8988T (cell line): ENCODE measurements at places on chromosomes 5 and 9.

DNA sequence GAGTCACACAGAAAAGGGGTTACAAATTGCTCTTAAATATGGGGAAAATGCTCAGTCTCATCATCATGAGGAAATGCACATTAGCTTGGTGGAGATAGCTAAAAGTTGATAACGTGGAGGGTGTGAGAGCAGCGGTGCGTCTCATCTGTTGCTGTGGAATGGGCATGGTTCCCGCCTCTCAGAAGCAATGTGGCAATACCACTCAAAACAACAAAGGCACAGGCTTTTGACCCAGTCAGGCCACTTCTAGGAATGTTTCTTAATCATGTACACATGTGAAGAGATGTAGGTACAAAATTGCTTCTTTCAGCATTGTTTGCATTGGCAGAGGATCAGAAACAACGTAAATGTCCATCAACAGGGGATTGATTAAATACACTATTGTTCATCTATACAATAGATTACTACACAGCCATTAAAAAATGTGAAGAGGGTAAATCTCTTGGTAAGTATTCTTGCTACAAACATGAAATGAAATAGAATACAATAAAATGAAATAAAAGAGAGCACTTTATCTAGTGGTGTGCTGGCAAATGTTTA is 212.6 kb upstream of the MSX2 start:
- no peak for DNase-seq

GRCh38 chr9:20663133-20663532 is 20.9 kb upstream of the FOCAD start:
- DNase-seq = no peak

DNA sequence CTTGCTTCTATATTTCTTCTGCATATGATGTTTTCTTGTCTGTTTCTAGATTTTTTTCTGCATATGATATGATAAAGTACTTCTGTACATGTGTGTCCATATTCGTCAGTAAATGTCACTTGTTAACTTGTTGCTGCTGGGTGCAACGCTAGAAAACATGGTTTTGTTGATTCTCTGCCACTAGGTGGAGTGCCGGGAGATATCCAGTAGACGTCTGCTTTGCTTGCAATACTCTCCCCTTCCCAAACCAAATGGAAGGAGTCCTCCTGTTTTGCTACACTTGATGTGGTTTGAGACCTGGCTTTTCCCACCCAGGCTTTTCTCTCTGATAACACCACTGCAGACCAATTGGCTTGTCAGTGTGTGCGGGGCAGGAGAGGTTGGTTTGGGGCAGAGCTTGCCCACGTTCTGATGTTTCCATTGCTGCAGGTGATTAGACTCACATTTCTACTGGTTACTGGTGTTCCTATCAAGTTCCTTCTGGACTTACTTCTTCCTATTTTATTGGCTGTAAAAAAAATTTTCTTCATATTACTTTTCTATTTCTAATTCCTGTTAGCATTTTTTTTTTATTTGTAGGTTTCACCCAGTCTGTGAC is 900.0 kb upstream of the CDH10 start:
- DNase-seq = no peak

DNA sequence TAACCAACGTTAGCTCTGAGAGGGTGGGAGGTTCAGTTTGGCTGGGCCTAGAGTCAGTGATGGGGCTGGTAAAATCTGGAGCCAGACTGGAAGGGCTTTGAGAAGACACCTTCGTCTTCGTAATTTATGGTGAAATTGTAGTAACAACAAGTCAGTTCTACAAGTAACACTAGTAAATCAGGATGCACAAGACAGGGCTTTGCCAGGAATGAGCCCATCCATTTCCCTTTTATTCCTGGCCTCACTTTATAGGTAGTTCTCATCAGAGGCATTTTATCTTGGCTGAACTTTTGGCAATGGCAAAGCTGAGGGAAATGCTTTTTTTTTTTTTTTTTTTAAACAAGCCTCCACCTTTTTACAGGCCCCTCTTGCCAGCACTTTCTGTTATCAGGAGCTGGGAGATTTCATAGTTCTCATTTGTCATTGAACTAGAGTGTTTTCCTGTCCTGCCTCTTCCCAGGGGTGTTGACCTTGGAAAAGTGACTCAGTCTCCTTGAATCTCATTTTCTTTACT is 110.5 kb upstream of the KLF4 start:
- no peak for DNase-seq

GRCh38 chr9:88922091-88922490 is 69.2 kb upstream of the S1PR3 start:
- no peak for DNase-seq
